GF-D8 (cell line): ENCODE measurements at places on chromosomes 11 and 22.

- no peak for DNase-seq
Observed at GRCh38 chr11:25094085-25094802, 597.4 kb downstream of the LUZP2 start.

DNA sequence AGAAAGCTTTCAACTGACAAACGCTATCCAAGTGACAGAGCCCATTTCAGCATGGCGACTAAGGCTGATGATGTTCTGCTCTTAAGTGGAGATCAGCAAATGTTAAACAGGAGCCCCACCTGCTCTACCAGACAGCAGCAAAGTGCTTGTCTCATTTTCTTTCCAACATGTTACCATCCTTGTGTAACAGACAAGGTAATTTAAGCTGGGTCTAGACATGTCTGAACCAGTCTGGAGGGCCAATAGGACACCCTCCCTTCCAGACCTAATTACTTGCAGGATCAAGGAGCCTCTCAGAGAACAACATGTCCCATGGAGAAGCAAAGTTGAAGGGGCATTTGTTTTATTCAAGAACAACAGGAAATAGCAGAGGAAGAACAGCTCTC lies 3.9 kb upstream of the LMO2 start:
- DNase-seq, result no peak

DNA sequence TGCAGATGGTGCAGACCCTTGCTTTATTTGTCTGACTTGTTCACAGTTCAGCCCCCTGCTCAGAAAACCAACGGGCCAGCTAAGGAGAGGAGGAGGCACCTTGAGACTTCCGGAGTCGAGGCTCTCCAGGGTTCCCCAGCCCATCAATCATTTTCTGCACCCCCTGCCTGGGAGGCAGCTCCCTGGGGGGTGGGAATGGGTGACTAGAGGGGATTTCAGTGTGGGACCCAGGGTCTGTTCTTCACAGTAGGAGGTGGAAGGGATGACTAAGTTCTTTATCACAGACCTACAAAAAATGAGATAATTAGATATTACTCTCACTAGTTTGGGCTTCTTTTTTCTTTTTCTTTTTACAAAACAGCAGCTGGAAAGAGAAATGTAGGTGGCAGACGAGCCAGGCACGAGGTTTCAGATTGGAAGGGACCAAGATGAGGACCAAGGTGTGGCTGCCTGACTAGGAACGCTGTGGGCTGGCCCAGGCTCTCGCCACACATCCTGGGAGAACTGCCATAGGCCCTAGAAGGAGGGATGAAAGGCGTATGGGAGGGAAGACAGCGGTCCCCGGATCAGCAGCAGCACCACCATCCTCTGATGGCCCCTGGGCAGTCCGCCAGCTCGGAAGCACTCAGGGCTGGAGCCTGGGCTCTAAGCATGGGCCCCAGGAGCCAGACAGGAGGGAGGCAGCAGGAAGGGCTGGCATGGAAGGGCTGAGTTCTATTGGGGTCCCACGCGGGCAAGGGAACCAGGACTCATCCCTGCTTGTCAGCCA lies 14.2 kb downstream of the TXN2 start:
- DNase-seq, result no peak

GRCh38 chr11:119509969-119510401 lies 87.0 kb upstream of the THY1 start:
- DNase-seq, result no peak

GRCh38 chr11:78224906-78225420 lies 36.2 kb downstream of the USP35 start:
- DNase-seq, result no peak

DNA sequence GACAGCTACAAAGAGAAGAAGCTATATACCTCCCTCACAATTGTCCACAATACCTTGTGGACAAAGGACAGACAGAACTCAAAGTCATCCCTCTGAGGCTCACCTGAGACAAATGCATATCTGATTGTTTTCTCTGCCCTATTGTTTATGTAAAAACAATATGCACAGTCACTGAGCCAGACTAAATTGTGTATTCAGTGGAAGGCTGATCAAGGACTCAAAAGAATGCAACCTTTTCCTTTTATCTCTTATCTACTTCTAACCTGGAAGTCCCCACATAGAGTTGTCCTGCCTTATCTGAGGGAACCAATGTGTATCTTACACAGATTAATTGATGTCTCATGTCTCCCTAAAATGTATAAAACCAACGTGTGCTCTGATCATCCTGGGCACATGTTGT lies 13.9 kb upstream of the MED17 start:
- DNase-seq, result no peak

GRCh38 chr11:76074148-76075095 lies 131.9 kb downstream of the WNT11 start:
- DNase-seq, result no peak

DNA sequence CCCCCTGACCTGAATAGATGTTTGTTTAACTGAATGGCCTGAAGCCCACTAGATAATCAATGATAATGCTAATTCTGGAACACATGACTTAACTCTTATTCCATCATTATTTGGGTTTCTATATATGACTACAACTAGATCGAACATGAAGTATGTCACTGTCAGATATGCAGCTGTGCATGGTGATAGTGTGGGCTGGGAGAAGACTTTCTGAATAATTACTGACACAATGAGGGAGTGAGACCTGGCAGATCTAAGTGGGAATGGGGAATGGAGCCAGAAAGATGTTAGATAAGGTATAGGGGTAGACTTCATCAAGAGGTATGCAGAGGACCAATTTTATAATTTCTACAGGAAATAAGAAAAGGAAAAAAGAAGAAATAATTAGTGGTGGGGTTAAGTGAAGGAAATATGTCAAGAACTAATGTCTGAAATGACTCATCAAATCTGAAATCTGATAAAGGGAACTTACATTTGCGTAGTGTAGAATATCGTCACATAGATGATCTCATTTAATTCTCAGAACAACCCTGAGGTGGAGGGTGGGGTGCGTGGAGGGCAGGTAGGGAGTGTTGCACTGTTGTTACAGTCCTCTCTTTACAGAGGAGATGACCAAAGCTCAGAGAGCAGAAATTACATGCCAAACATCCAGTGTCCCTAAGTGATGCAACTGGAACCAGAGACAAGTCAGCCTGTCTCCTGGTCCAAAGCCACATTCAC lies 68.2 kb upstream of the EED start:
- DNase-seq, result no peak

DNA sequence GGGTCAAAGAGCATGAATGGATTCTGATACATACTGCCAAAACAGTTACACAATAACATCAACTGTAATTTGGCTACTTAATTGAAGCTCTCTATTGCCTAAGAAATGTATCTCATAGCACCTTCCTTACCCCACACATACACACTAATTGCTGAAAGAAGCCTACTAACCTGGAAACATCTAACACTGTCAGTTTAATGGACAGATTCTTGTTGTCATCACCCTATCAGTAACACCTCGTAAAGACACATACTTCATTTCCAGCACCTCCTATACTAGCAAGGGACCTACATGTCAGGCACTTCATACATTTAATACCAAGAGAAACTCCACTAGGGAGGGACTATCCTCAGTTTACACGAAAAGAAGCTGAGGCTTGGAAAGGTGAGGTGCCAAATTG lies 9.9 kb downstream of the NAP1L4 start:
- DNase-seq, result no peak

GRCh38 chr22:30969532-30970355 lies 679 bp downstream of the TUG1 start:
- peak; percentile 9 for DNase-seq

- no peak for DNase-seq
Observed at GRCh38 chr11:98720951-98721350, 299.8 kb upstream of the CNTN5 start.

DNA sequence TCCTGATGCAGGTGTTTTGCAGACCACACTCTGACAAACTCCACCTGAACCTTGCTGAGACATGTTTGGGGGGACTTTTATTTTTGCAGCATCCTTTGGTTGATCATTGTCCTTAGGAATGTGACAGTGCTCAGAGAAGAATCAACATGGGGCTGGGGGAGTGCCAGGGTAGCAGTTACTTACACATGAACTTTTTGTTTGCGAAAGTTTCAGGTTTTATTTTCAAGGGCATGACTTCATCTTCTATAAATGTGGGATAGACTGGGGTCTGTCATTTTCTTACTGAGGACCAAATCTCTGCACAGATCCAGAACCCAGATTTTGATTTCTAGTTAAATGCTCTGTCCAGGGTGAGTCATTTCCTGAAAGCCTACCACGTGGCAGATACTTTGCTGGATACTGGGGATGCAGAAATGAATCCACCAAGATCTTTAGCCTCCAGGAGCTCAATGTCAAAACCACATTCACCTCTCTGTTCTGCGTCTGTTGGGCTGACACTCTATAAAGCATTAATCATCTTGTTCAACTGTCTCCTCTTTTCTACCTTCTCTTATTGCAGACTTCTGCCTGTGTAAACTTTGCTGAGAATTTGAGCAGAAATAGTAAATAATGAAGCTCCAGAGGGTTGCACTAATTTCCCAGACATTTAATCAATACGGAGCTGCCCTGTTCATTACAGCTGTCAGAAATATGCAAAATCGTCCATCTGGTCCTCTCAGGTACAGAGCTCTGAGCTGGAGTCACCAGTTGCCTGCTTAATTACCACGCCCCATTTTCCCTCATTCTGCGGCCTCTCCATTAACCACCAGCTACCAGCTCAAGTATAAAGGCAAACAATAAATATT lies 387.9 kb downstream of the MIAT start:
- no peak for DNase-seq

- no peak for DNase-seq
Observed at GRCh38 chr22:26395926-26396325, 33.1 kb upstream of the ASPHD2 start.

DNA sequence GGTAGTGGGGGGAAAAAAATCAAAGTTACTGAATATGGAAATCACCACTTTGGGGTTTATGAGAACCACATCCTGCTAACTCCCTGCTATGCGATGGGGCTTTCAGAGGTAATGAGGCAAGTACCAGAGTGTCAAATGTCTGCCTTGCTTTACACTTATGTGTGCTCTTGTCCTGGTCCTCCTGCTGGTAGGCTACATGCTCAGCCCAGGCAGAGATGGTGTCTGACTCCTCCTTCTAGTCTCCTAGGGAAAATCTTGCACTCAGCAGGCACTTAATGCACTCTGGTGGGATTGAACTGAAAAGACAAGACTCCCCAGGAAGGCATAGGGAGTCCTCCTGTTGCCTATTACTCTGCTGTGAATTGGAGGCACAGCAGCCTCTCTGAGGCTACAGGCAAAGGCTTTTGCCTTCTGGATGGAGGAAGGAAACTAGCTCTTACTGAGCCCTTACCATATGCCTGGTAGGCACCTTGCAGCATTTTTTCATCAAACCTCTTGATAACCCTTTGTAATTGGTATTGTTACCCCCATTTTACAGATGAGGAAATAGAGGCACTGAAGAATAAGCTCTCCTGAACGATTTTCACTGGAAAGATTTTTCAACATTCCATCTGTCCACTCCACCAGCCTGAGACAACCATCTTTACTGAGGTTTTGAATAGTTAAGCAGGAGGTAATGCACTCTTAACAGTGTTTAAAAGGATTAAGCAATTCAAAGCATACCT lies 132.1 kb upstream of the PAX6 start:
- DNase-seq, result no peak

GRCh38 chr22:23984430-23984829 lies 4.5 kb downstream of the GSTT2 start:
- no peak for DNase-seq

DNA sequence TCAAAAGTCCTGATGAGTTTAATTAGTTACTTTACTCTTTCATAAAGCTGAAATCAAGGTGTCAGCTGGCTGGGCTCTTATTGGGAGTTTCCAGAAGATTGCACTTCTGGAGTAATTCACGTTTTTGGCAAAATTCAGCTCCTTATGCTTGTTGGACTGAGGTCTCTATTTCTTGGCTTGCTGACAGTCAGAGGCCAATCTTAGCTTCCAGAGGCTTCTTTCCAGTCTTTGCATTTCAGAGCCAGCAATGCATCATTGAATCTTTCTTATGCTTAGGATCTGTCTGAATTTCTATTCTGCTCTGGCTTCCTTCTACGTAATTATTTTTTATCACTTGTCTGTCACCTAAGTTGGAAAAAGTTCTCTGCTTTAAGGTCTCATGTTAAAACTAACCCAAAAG lies 91.4 kb upstream of the SYN3 start:
- no peak for DNase-seq

- no peak for DNase-seq
Observed at GRCh38 chr11:46347637-46348311, 511 bp downstream of the DGKZ start.

DNA sequence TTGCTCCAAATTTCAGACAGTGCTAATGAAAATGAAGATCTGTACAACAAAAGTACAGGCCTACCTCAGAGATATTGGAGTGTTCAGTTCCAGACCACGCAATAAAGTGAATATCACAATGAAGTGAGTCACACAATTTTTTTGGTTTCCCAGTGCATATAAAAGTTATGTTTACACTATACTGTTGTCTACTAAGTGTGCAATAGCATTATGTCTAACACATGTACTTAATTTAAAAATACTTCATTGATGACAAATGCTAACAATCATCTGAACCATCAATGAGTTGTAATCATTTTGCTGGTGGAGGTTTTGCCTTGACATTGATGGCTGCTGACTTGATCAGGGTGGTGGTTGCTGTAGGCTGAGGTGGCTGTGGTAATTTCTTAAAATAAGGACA lies 60.6 kb upstream of the E2F8 start:
- no peak for DNase-seq

DNA sequence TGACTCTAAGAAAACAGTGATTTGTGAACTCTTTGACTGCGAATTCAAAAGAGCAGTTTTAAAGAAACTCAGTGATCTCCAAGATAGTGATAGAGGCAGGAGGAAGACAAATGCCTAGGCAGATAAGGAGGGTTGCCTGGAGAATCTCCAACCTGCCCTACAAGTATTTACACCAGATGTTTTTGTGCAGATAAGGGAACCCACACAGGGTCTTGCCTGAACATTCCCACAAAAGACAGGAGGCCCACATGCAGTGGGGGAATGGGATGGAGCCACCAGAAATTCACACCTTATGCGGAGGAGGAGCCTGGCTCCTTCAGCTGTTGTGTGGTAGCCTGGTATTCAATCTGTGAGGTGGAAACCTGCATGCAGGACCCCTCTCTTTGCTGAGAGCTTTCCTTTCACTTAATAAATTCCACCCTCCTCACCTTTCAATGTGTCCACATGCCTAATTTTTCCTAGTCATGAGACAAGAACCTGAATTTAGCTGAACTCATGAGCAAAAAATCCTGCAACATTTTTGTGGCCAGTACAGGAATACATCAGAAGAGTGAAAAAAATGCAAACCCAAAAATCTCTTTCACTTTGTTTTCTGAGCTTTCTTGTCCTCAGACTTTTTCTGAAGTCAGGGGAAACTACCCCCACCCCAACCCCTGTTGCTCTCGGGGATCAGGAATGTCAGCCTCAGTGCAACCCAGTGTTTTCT lies 8.1 kb upstream of the GLYAT start:
- DNase-seq, result no peak

- DNase-seq, result no peak
Observed at GRCh38 chr11:116170526-116171120, 602.2 kb downstream of the BUD13 start.

DNA sequence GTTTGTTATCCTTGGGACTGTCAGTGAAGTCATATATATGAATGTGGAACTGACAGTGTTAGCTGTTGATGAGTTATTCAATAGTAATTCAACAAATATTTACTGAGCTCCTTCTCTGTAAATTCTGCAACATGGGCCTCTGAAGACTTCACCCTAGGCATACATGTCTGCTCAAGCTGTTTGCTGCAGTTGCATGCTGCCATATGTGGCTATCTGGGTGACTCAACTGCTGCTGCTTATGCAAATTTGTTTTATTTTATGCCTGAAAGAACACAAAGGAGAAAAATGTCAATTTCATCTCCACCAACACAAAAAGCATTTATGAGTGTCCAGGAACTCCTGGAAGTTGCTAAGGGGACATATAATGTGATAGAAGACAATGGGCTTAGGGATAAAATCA lies 417.6 kb downstream of the AASDHPPT start:
- no peak for DNase-seq
